ENCODE measurements at places on chromosomes 6 and 20. TPM values are rescaled to one million over a fixed set of nuclear protein-coding genes. Genes with fewer than 3 reads are reported as not detected.

Gene RWDD2A
- 3.6 TPM for total RNA-seq

Gene RCAN2
- total RNA-seq: 0.57 TPM

Gene CLIC5
- 0.20 TPM for total RNA-seq

Gene BPI
- total RNA-seq: not detected

Gene FNDC11
- 5.5 TPM for total RNA-seq

Gene LTB
- total RNA-seq: 0.64 TPM

Gene PMEPA1
- 0.64 TPM for total RNA-seq

Measured in HCT116 (cell line).